ENCODE measurements at places on chromosomes 3 and 15. TPM values are rescaled to one million over a fixed set of nuclear protein-coding genes. Genes with fewer than 3 reads are reported as not detected.

Gene CCR8
- not detected for total RNA-seq

Gene FBXL22
- 10.1 TPM for total RNA-seq

Gene KIF23
- total RNA-seq = 7.4 TPM

Gene IL5RA
- total RNA-seq = not detected

DNA sequence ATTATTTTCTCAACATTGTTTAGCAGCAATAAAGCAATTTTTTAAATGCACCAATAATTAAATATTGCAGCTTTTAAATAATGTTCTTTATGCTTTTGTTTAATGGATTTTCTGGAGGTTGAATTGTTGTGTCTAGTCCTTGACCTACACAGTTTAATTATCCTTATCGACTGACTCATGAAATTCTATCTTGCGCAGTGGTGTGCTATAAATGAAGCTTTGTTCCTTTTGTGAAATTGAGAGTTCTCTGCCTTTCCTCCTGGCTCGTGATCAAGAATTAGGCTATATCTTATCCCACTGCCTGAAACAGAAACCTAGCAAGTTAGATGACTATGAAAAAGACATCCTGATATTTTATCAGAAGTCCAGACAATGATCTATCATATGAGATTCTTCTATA lies 37.0 kb upstream of the PIK3R4 start:
- no peak for DNase-seq

- no peak for DNase-seq
Measured at GRCh38 chr3:186849374-186849975, 7.0 kb downstream of the ADIPOQ start.

DNA sequence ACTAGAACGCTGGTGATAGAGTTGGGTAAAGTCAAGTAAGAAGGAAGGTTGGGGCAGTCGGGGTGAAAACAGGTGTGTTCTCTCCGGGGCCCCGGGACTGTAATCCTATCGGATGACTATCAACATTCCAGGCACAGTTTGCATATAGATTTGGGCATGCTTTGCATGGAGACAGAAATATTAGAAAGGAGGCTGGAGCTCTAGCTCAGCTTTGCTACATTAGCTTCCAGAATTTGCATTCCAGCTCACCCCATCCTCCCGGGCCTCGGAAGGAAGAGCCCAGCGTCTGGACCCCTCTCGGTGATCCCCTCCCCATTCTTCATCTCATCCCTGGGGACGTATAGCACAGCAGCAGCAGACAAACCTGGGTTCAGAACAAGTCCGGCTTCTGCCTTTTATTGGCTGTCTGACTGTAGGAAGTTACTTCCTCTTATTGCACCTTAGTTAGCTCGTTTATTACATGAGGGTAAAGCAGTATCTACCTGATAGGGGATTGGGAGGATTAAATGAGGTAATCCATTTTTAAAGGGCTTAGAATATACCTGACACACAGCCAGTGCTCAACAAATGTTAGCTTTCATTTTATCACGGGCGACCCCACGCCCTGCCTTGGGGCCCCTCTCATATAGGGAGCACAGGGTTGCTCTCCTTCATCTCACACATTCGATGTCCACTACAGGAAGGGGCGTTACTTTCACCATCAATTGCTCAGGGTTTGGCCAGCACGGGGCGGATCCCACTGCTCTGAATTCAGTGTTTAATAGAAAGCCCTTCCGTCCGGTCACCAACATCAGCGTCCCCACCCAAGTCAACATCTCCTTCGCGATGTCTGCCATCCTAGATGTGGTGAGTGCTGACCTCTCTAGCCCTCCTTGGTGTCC lies 3.2 kb downstream of the HTR3E start:
- no peak for DNase-seq

GRCh38 chr3:179463319-179463718 lies 12.0 kb upstream of the GNB4 start:
- no peak for DNase-seq

- DNase-seq = no peak
Measured at GRCh38 chr3:161231861-161232260, 10.8 kb downstream of the NMD3 start.

DNA sequence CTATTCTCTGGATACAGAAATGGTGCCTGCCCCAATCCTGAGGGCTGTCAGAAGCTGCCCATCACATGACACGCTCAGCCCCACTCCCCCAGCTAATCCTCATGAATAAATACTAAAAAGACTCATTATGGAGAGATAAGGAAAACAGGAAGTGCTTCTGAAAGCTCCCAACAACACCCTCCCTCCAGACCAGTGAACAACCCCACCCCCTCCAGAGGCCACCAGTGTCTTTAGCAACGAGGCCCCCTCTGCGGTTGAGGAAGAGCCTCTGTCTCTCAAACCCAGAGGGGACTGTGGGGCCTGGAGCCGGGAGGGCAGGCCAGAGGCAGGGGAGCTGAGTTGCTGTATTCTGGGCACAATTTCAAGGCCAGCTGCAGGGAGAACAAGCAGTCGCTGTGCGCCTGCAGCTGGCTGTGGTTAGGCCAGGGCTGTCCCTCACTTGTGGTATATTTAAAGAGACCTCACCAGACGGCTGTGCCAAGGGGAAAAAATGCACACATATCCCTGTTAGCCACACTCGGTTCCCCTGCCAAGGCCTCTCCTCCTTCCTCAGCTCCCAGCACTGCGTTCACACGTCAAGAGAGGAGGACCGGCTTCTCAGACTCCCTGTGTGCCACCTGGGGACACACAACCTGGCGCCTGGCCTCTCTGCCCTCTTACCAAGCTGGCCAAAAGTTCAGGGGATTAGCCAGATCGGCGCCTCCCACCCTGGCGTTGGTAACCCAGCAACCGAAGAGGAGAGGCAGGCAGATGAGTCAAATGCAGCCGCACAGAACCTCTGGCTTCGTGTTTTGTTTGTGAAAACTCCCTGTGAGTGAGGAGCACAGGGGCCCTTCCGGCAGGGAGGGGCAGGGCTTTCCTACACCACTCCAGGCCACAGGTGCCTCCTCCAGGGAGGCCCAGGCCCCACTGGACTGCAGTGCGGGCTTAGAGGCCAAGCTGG lies 101.2 kb upstream of the ETV5 start:
- no peak for DNase-seq

All from vagina (tissue), 2 donors.